ENCODE measurements at places on chromosomes 2 and 18. TPM values are rescaled to one million over a fixed set of nuclear protein-coding genes. Genes with fewer than 3 reads are reported as not detected.

Gene EFHD1
- 5.4 TPM for total RNA-seq

Gene DTNA
- total RNA-seq = 10.9 TPM

Gene C1D
- total RNA-seq = 22.4 TPM

Gene TXNDC2
- 0.29 TPM for total RNA-seq

Gene HRH4
- not detected for total RNA-seq

Gene TRIM54
- total RNA-seq = 0.47 TPM

Gene GTF2A1L
- not detected for total RNA-seq

Gene FLACC1
- total RNA-seq = 1.1 TPM

Gene REEP1
- total RNA-seq = 1.8 TPM

Gene MOCOS
- 3.2 TPM for total RNA-seq

Gene REG1B
- total RNA-seq = not detected

Gene ANKAR
- total RNA-seq = 13.4 TPM

Gene POTEC
- total RNA-seq = not detected

Gene YIPF4
- 43.4 TPM for total RNA-seq

Gene GCG
- total RNA-seq = 0.36 TPM

Gene SUMO1
- 113 TPM for total RNA-seq

Gene FSIP2
- 28.7 TPM for total RNA-seq

Gene DSG4
- total RNA-seq = 0.09 TPM

Gene CREG2
- total RNA-seq = 0.42 TPM
